ENCODE measurements at places on chromosomes 1 and 21. TPM values are rescaled to one million over a fixed set of nuclear protein-coding genes. Genes with fewer than 3 reads are reported as not detected.

CACNA1S gene
- 0.07 TPM for total RNA-seq

ST6GALNAC5 gene
- 10.1 TPM for total RNA-seq

C4BPA gene
- total RNA-seq: 0.39 TPM

SLFNL1 gene
- total RNA-seq: not detected
